CD8-positive, alpha-beta memory T cell (primary cell): ENCODE measurements at places on chromosomes 1 and 21.
A peak's percentile ranks its signal among the peaks of the same experiment; 100 is the strongest.

- DNase-seq, result no peak
Observed at GRCh38 chr1:214066936-214067335, 79.2 kb downstream of the PROX1 start.

GRCh38 chr1:159141584-159142390 is 29.6 kb upstream of the CADM3 start:
- no peak for DNase-seq

- no peak for DNase-seq
Observed at GRCh38 chr1:206508130-206508889, 979 bp downstream of the RASSF5 start.

GRCh38 chr1:219837274-219837993 is 90.9 kb downstream of the SLC30A10 start:
- DNase-seq, result no peak

DNA sequence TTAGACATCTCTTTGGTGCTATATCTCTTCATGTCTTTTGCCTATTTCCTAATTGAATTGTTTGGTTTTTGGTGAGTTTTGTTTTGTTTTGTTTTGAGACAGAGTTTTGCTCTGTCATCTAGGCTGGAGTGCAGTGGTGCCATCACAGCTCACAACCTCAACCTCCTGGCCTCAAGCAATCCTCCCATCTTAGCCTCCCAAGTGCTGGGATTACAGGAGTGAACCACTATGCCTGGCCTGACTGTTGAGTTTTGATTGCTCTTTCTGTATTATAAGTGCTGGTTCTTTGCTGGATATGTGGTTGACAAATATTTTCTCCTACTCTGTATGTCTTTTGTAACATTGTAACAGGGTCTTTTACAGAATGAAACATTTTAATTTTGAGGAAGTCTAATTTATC is 38.0 kb downstream of the NAV1 start:
- DNase-seq, result no peak

- DNase-seq, result peak; percentile 66
Observed at GRCh38 chr1:66446261-66447001, 87.5 kb upstream of the SGIP1 start.

DNA sequence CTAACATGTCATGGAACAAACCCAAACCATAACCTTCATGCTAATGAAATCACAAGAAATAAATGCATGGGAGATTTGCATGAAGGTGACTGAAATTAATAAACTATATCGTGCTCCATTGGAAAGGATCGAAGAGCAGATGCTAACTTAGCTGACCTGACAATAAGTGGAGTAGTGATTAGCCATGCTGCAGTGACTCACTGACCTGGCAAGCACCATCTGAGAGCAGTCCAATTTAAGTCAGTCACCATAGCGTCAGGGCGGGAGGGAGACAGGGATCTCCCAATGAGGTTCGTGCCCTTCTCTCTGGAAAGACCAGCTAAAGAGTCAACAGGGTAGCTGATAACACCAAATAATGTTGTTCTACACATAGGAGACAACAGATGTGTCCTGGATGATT is 21.5 kb downstream of the OLIG2 start:
- no peak for DNase-seq

- DNase-seq, result no peak
Observed at GRCh38 chr1:153951183-153951582, 4.7 kb upstream of the DENND4B start.

DNA sequence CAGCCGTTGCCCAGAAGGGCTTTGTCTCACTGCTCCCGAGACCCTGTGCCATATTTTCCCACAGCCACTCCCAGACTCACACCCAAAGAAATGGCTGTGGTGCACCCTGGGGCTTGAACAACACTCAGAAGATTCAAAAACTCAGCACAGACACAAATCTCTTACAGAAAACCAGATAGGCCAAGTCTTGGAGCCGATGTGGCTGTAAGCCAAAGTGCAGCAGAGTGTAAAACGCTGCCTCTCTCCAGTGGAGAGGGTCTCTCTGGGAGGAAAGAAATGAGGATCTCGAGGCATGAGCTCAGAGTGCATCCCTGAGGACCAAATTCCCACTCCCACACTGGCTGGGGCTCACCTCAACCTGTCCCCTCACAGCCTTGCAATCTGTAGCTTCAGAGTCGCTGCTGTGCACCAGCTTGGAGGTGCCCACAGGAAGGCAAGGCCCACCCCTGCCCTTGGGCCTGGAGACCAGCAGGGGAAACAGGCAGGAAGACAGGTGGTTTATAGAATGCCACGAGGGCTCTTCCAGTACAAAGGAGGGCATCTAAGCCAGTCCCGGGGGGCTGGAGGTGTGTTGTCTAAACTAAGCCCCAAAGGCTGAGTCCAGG is 171.3 kb upstream of the AJAP1 start:
- DNase-seq, result no peak

DNA sequence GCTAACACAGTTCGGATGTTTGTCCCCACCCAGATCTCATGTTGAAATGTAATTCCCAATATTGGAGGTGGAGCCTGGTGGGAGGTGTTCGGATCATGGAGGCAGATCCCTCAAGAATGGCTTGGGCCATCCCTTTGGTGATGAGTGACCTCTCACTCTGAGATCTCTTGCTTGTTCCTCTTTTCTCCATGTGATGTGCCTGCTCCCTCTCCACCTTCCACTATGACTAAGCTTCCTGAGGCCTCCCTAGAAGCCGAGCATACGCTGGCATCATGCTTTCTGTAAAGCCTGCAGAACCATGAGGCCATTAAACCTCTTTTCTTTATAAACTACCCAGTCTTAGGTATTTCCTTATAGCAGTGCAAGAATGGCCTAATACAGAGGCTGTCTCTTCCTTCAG is 8.1 kb upstream of the PLA2G5 start:
- DNase-seq, result no peak

- DNase-seq, result no peak
Observed at GRCh38 chr21:36882776-36883175, 83.7 kb downstream of the HLCS start.

DNA sequence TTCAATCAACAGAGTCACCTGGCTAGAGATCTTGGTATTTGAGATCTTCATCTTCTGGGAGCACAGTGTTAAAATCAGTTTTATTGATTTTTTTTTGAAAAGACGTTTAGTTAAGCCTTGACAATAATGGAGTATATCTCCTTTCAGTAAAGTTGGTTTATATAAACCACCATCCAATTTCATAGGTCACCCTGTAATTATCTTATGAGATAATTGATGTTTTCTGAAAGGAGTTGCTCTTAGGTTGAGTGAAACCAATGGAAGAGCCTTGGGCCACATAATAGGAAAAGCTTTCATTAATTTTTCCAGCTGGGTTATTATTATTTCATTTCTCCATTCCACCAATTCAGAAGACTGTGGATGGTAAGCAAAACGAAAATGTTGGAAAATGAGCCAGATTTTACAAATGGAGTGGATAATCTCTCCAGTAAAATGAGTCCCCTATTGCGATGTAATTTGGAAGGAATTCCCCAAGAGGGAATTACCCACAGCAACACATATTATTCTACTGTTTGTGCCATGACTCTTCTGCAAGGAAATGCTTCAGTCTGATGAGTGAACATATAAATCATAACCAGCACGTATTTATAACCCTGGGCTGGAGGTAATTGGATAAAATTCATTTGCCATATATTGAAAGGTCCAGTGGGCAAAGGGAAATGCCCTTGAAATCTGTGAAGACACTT is 46.2 kb upstream of the TINAGL1 start:
- no peak for DNase-seq

- DNase-seq, result no peak
Observed at GRCh38 chr1:180964595-180964994, 51.9 kb downstream of the KIAA1614 start.

- DNase-seq, result peak; percentile 40
Observed at GRCh38 chr21:33127154-33127867, 57.4 kb downstream of the OLIG1 start.

GRCh38 chr1:229434005-229434640 is at the start of gene ACTA1:
Gene ACTA1, minus strand, starts transcription at chr1:229434094. Its CDS starts 979 bp downstream, at chr1:229433115.
- no peak for DNase-seq

DNA sequence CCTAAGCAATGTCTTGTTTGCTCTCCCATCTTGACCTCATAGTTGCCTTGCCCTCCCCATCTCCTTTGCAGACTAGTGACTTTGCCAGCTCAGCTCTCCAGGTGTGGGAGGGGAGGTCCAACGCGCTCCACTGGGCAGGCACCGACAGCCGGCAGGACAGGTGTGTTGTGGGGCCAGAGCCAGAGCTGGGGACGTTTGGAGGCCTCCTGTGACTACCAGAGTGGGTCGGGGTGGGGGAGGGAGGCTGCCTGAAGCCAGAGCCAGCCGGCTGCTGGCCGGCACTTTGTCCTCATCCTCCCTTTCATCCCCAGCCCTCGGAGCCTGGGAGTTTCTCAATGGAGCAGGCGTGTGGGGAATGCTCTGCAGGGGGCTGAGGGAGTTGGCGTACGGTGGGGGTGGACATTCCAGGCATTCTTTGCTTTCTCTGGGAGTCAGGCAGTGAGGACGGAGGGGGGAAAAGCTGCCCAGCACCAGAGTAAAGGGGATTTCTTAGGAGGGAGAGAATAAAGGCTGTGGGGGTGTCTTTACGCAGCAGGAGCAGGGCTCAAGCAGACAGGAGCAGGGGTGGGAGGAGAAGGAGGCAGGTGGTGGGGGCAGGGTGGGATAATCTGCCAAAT is 20.2 kb downstream of the NUAK2 start:
- DNase-seq, result no peak

- DNase-seq, result peak; percentile 64
Observed at GRCh38 chr21:42337830-42338728, 12.7 kb downstream of the TFF2 start.

DNA sequence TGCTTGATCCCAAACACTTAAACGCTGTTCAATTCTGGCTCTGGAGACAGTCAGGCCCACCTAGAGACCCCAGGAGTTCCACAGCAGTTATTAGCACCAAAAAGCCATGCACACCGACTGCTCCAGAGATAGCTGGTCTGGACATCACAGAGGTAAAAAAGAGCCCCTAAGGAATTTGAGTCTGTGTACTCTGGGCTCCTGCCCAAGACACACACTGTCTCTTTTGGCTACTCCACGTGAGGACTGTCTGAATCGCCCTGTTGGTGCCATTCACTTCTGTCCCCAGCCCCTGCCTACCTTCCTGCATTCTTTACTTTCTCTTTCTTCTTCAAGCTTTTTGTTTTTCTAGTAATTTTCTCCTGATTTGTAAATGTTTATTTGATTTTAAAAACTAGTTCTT is 197.4 kb downstream of the ADGRL2 start:
- DNase-seq, result no peak

GRCh38 chr1:11842154-11843041 is 5.2 kb downstream of the NPPA start:
- no peak for DNase-seq

GRCh38 chr1:202207292-202207691 is 13.7 kb downstream of the LGR6 start:
- no peak for DNase-seq

DNA sequence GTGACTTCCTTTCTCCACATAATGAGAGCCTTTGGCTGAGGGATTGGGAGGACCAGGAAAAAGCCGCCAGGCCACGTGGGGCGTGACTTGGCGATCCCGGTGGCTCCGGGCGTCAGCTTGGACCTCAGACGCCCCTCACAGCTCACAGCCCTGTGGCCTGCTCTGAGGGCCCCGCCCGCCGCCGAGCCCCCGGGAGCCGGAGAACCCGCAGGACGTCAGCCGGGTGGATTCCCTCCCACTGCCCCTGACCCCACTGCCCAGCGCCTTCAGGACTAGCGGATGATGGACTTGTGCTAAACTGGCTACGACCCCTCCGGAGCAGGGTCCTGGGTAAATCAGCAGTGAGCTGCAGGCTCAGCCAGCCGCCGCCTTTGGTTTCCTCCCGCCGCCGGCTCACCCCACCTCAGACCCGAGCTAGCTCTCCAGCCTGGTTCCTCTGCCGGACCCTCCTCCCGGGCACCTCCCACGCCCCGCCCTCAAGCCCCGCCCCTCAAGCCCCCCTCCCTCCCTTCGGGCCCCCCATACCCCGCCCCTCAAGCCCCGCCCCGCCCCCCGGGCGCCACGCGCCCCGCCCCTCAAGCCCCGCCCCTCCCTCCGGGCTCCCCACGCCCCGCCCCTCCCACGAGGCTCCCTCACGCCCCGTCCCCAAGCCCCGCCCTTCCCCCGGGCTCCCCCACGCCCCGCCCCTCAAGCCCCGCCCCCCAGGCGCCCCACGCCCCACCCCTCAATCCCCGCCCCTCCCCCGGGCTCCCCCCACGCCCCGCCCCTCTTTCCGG is 10.0 kb upstream of the FAAP20 start:
- no peak for DNase-seq

DNA sequence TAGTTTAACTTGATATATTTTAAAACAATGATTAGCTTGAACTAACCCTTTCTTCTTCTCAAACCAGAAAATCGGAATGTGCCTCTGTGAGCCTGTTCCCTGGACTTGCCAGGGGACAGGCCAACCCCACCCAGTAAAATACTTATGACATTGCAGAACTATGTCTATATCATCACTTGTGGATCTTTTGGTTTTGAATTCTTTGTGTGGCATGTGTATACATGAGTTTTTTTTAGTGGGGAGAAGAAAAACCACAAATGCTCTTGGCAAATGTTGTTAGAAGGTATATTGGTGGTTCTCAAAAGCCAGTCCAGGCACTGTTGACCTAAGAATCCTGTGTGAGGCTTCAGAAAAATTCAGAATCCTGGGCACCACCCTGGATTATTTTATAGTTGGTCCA is 347.4 kb downstream of the SIPA1L2 start:
- DNase-seq, result no peak

DNA sequence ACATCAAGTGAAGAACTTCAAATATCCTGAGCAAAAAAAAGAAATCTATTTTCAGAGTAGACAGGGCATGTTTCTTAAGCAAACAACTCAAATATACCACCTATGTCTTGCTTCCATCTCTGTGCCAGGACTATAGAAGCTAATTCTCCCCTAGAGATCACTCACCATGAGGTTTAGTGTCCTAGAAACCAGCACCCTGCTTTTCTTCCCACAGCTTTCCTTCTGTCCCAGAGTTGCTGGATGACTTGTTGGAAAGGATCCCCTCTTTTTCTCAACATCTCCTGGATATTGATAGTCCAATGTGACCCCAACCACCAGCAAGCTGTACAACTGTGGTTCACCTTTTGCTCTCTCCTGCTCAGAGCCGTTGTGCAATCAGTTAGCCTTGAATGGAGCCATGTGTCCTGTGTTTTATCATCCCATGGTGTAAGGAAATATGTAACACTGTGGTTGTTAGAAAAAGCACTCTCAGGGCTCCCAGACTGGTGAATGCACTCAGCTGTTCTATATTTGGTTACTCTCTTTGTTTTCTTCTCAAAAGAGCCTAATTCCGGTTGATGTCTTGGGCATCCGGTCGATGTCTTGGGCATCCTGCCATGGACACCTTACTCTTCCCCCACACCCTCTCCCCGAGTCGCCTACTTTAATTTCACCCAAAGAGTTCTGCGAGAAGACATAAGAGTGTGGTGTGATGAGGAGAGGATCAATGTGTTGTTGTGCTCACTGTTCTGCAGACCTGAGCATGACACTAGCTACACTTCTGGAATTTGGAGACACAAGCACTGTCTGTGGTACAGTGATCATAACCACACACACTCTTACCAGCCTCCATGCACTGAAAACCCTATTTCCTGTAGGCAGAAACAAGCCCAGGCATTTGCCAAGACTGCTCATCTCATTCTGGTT is 1.7 kb downstream of the TNFSF4 start:
- DNase-seq, result peak; percentile 48

GRCh38 chr1:71357708-71358107 is 276.9 kb upstream of the ZRANB2 start:
- no peak for DNase-seq

GRCh38 chr1:57707631-57708030 is 283.8 kb upstream of the DAB1 start:
- no peak for DNase-seq
